ENCODE measurements at places on chromosomes 3 and 15.
A peak's percentile ranks its signal among the peaks of the same experiment; 100 is the strongest.

DNA sequence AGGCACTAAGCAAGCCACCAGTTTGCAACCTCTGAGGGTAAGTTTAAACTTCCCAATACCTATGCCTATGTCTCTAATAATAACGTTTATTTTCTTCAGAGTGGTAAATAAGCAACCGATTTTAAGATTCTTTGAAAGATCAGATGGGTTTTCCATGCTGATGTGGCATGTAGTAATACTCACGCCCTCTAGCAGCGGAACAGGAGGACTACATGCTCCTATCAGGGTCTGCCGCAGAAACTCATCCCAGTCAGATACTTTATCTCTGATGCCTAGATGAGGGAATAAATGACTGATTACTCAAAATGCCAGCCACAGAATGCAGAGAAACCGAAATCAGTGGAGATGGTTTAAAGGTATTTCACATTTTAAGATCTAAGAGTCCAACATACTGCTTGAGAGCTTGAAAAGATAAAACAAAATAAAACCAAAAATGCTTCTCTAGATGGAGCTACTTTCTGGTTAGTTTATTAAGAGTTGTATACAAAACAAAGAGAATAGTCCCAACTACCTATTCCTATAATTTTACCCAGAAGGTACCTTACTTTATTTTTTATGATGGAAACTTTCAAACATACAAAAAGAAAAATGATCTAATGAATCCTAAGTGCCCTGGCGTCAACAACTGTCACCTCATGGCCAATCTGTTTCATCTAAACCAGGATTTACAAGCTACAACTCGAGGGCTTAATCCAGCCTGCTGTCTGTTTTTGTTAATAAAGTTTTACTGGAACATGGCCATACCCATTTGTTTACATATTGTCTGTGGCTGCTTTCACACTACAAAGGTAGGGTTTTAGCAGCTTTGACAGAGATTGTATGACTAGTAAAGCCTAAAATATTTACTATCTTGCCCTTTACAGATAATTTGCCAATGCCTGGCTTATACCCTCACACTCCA lies 37.5 kb upstream of the STIMATE start:
- DNase-seq: peak; percentile 60

DNA sequence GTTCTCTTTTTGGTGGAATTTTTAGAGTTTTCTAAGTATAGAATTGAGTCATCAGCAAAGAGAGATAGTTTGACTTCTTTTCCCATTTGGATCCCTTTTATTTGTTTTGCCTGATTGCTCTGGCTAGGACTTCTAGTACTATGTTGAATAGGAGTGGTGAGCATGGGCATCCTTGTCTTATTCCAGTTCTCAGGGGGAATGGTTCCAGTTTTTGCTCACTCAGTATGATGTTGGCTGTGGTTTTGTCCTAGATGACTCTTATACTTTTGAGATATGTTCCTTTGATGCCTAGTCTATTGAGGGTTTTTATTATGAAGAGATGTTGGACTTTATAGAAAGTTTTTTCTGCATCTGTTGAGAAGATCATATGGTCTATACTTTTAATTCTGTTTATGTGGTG lies 72.5 kb downstream of the TNFAIP8L3 start:
- DNase-seq: no peak

DNA sequence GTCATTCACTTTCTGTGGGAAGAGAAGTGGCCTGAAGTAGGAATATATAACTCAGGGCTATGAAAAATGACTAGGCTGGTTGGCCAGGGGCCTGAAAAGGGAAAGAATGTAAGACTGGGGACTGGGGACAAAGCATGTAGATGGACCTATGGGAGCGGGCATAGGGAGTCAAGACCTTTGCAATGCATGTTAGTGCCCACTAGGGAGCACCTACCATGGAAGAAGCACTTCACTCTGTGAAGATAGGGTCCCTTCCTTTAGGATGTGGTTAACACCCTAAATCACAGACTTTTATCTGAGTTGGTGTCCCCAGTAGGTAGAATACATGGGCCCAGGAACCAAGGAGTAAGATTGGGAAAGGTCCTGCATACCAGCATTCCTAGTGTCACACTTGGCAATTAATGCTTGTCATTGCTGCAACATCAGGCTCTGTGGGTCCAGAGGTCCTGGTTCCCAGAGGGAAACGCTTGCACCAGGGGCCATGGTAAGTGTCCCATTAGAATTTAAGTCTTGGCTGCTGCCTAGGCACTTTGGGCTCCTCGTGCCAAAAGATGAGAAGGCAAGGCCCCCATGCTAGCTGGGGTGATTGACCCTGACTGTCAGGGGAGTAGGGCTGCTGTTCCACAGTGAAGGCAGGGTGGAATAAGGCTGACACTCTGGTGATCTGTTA lies 79.6 kb downstream of the CRYGS start:
- no peak for DNase-seq

GRCh38 chr3:148792516-148792915 lies 35.1 kb upstream of the CPB1 start:
- no peak for DNase-seq

GRCh38 chr15:29568840-29569532 lies 253.3 kb downstream of the TJP1 start:
- peak; percentile 71 for DNase-seq

- peak; percentile 38 for DNase-seq
These were observed 712 bp downstream of the RTF1 start for GRCh38 chr15:41417418-41418195.

- no peak for DNase-seq
These were observed 474.4 kb downstream of the NTRK3 start for GRCh38 chr15:87781959-87782625.

GRCh38 chr3:89057398-89057797 lies 50.0 kb upstream of the EPHA3 start:
- DNase-seq: no peak
